ENCODE measurements at places on chromosomes 3 and 15.
A peak's percentile ranks its signal among the peaks of the same experiment; 100 is the strongest.

GRCh38 chr15:75544359-75544758 is 34.8 kb downstream of the PTPN9 start:
- DNase-seq, result no peak

- peak; percentile 61 for DNase-seq
Measured at GRCh38 chr3:157384031-157384430, 52.6 kb upstream of the PTX3 start.

DNA sequence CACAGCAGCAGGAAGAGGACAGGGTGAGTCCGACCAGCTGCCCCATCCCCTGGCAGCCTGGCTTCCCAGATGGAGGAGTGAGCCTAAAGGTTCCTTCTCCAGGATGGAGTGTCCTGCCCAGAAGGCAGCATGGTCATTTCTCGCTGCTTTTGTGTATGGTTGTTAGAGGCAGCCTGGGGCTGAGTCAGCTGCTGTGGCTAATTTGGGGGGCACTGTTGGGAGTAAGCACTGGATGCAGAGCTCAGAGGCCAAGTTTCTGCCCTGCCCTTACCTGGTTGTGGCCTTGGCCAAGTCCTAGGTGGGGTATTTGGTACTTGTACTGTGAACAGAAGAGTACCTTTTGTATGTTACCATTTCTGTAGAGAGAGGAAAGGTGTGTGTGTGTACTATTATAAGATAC is 78.6 kb downstream of the ADAMTS7 start:
- no peak for DNase-seq

GRCh38 chr3:117853923-117854668 is 1144.5 kb downstream of the TUSC7 start:
- no peak for DNase-seq

DNA sequence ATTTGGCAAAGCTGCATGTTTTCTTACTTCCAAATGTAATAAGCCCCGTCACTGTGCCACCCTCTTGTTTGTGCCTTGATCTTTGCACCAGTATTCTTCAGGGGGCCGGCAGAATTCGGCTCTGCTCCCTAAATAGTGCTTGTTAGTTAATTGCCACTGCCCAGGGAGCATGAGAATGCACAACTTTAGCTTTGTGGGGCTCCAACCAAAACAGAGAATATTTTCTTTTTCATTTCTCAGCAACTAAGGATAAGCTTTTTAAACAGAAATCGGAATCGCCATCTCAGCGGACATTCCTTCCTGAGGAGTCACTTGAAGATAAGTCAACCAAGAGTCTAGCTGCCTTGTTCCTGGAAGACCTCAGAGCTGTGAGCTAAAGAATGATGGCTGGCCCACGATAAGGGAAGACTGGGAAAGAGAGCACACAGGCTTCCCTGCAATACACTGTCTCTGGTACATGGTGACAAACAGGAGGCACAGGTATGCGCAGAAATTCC is 106.0 kb downstream of the LRIG1 start:
- DNase-seq, result no peak

DNA sequence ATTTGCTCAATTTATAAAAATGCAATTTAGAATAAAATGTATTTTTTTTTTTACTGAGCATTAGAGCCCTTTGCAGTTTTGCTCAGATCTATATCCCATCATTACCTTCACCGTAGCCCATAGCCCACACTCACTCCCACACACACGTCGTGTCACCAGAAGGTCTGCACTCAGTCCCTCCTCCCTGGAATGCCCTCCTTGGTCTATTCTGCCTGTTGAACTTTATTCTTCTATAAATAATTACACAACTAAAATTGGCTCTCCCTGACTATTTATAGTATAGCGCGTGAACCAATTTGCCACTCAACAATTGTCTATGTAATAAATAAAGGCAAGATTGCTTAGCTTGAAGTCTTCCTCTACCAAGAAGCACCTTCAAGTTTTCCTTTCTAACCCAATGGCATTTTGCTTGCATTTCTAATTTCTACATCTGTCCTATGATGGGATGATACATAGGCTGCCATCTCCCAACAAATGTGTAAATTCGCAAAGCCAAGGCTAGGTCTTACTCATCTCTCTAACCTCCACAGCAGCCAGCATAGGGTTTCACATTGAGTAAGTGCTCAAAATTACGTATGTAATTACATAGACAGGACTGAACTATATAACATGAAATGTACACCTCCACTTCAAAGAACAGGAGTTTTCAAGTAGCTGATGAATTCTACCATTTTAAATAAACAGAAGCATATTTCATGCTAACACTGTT is 172.0 kb upstream of the HES1 start:
- no peak for DNase-seq

DNA sequence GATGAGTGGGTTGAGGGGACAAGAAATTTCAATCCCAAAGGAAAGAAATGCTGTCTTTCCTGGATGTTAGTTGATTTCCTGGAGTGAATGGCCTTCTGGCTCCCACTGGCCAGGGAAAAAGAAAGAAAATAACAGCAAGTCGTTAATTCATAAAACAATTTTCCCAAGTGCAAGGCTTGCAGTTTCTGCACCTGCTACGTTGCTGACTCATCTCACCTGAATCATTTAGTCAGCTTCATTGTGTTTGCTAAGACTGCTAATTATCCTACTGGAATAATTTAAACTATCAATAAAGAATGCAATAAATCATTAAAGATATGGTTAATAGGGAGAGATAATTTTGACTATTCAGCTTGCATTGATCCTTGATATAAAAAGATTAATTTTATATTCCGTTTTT is 387.6 kb downstream of the ROBO2 start:
- DNase-seq, result no peak

DNA sequence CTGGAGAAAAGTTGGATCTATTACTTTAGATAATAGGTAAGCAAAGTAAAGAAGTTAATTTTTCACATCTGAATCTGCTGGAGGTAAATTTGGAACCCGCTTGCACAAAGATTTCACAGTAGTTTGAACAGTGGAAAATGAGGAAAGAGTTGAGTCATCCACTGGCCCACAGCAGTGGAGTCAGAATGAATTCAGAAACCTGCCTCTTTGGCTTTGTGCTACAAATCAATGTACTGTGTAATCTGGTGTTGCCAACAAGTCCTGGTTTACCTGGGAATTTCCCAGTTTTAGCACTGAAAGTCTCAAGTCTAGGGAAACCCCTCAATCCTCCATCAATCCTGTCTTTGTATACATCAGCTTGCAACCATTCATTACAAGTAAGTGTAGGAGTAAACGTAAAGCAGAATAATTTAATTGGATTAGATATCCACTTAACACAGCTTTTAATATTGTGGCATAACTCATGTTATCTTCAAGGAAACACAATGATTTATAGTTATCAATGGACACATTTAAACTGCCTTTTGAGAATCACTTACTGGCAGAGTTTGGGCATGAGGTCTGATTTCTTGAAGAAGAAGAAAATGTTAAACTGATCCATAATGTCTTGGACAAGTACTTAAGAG is 100.6 kb downstream of the DCLK3 start:
- no peak for DNase-seq

DNA sequence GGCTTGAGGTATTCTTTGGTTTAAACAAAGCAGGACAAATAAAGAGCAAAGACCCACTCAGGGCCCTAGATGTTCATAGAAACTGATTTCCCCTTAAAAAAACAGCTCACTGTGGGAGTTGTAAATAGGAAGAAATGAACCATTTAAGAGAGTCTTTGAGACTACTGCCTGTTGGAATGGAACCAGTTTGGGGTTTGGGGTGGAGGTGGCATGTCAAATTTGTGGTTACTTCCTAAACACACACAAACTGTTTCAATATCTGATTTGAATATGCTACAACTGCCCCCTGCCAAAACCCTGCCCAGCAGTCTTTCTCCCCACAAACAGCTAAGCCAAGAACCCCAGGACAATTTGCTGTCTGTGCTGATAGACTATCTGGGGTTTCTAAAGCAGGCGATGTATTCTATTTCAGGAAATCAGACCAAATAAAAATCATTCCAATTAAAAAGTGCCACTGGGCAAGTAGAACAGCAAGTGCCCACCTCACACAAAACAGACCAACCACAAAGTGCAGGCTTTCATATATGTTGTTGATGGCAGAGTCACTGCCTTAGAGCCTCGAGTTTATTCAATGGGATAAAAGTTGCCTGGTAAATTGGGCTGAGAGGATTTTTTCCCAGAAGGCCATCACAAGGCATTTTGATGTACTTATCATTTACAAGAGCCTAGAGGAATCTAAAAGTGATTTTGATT is 293.9 kb upstream of the PROK2 start:
- no peak for DNase-seq

DNA sequence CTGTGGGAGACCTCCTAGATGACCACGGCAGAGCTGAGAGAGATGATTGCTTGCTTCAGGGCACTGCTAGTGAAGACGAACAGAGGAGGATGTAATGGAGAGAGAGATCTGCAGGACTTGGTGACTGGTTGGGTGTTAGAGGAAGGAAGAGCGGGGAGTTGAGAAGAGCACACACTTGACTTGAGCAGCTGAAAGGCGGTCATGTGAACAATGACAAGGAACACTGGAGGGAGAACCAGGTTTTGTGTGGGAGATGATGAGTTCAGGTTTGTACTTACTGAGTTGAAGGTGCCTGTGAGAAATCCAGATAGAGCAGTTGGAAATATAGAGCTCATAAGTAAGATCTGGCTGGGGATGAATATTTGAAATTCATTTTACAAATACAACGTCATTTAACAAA is 40.3 kb downstream of the CDAN1 start:
- DNase-seq, result no peak

DNA sequence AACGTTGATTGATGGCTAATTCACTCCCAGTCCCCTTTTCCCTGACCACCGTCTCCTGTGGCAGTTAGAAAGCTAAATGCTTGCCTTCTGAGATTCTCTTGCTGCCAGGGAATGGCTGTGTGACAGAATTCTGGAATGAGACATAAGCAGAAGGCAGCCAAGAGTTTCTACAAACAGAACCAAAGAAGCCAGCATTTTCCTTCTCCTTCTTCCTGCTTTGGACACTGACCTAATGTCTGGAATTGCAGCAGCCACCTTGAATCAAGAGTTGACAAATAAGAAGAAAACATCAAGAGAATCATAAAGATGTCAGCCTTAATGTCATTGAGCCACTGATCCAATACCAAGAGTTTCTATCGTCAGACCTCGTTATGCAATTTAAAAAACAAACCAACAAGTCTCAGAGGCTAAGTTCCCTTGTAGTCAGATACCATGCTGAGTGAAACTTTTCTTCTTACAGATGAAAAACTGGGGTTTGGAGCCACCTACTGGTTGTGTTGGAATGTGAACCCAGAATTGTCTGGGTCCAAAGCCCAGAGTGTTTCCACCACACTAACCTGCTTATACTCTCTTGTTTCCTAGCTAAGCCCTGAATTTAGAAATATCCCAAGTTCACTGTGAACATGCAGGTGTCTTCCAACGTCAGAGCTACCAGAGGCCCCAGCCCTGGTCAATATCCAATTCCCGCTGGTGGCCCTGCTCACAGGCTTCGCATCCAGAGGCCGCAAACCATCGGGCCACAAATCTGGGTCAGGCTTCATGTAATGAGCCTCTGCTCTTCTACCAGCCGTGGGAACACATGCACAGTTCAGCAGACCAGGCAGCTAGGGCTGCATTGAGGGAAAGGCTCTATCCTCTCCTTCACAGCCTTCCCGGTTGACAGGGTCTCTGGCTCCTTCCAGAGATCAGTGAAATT is 42.5 kb downstream of the MCF2L2 start:
- peak; percentile 13 for DNase-seq

- no peak for DNase-seq
Measured at GRCh38 chr15:74317820-74318375, 49.5 kb downstream of the CYP11A1 start.

DNA sequence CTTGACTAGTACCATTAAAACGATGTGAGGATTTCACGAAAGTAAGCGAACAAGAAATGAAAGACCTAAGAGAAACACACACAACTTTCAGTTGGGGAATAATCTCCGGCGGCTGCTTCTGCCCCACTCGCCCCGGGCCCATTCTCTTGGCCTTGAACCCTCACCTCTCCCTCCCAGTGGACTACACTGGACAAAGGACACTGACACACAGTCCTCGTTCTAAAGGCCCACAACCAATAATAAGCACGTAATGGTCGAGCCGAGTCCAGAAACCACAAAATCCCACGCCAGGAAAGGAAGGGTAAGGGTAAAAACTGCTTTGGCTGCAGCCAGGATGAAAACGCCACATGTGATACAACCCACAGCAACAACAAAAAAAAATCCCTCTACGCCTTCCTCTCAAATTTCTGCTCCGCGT is 469 bp downstream of the ZNF770 start:
- DNase-seq, result no peak

Data from DMS 273 treated with DMSO at 0.1 percent for 48 hours (cell line).